ENCODE measurements at places on chromosomes 7 and 10. TPM values are rescaled to one million over a fixed set of nuclear protein-coding genes. Genes with fewer than 3 reads are reported as not detected.

Gene GPR141
- not detected for total RNA-seq

GRCh38 chr10:80870282-80870681 is 332.6 kb downstream of the SH2D4B start:
- no peak for DNase-seq

Gene TRPV6
- total RNA-seq, result not detected

Gene OPALIN
- total RNA-seq, result not detected

DNA sequence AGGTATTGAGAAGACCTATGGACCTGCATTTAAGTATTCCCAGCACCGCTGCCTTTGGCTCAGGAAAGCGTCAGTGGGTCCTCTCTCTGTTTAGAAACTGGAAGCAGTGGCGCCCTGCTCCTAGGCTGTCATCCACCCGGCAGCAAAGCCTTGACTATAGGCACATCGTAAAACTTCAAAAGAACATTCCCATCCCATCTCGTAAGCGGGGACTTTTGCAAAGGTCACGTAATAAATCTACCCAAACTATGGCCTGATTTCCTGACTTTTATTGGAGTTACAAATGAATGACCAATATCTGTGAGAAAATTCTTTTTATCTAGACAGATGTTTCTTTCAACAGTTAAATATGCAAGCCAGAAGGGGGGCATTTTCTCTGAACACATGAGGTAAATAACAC is 115.8 kb upstream of the TCERG1L start:
- DNase-seq, result no peak

DNA sequence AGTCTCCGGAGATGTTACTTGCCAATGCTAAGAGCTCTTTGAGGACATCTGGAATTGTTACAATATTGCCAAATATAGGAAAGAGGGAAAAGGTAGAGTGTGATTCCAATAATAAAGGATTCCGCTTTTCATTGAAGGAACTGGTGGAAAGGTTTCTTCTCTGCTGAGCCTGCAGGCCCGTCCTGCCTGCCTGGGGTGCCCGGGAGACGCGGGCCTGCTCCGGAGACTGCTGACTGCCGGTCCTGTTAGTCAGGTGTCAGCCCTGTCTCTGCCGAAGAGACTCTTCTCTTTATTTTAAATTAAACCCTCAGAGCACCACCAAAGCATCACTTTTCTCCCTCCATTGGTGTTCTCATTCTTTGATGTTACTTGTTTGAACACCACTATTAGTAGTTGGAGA is 2.2 kb downstream of the EGFR start:
- peak; percentile 38 for DNase-seq

GRCh38 chr7:122975341-122975740 is 20.2 kb downstream of the TAS2R16 start:
- DNase-seq, result peak; percentile 0

Gene WASL
- total RNA-seq, result 13.2 TPM

DNA sequence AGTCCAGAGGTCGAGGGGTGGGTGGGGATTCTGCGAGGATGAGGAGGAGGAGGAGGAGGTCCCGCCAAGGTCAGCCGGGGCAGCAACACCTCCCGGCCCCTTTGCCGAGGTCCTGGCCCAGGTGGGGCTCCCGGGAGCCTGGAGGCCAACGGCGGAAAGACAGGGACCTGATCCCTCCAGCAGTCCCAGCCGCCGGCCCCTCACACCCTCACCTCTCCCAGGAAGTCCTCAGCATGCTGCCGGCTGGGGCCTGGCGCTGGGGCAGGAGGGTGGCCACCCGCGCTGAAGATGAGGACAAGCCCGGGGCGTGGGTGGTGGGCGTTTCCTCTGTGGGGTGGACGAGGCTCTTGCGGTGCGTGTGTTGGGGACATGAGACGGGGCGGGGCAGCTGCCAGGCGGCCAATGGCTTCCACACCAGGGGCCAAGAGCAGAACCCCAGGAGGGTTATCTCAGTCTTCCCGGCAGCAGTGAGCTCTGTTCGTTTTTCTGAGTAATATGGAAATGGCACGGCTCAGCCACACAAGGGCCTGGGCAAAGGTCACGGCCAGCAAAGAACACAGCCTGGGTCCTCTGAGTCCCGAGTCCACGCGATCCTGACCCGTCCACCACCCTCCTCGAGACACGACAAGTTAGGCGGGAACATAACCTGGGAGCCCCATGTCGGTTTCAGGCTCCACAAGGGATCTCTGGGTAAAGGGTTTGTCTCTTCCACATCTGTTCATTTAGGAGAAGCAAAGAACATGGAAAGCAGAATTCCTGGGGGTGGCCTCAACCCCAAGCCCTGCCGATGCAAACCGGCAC is 82.9 kb upstream of the PDGFA start:
- DNase-seq, result peak; percentile 17

DNA sequence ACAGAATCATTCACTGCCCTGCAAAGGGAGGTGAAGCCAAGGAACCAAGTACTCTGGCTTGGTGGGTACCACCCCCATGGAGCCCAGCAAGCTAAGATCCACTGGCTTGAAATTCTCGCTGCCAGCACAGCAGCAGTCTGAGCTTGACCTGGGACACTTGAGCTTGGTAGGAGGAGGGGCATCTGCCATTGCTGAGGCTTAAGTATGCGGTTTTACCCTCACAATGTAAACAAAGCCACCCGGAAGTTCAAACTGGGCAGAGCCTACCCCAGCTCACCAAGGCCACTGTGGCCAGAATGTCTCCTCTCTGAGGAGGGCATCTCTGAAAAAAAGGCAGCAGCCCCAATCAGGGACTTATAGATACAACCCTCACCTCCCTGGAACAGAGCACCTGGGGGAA is 1050.0 kb upstream of the GHITM start:
- no peak for DNase-seq

- no peak for DNase-seq
Measured at GRCh38 chr7:45104844-45105587, 6.5 kb downstream of the TBRG4 start.

Measured in GM23248 (cell line).